Breast epithelium (tissue), 4 donors: ENCODE measurements at places on chromosomes 16 and 17. TPM values are rescaled to one million over a fixed set of nuclear protein-coding genes. Genes with fewer than 3 reads are reported as not detected.

Gene TRPV2
- total RNA-seq = 11.3 TPM

Gene KRT15
- 0.80 TPM for total RNA-seq

Gene KCTD13
- 20.5 TPM for total RNA-seq

Gene OR1A2
- not detected for total RNA-seq

Gene TMC7
- total RNA-seq = 0.64 TPM

Gene CRYBA1
- total RNA-seq = not detected

Gene CES1
- 13.9 TPM for total RNA-seq

Gene MCRIP2
- 39.7 TPM for total RNA-seq

Gene CDT1
- total RNA-seq = 3.3 TPM

Gene WNT3
- total RNA-seq = 2.9 TPM

Gene LRRC37B
- total RNA-seq = 33.8 TPM

Gene EFNB3
- 0.48 TPM for total RNA-seq
